ENCODE measurements at places on chromosomes 6 and 20.
A peak's percentile ranks its signal among the peaks of the same experiment; 100 is the strongest.

DNA sequence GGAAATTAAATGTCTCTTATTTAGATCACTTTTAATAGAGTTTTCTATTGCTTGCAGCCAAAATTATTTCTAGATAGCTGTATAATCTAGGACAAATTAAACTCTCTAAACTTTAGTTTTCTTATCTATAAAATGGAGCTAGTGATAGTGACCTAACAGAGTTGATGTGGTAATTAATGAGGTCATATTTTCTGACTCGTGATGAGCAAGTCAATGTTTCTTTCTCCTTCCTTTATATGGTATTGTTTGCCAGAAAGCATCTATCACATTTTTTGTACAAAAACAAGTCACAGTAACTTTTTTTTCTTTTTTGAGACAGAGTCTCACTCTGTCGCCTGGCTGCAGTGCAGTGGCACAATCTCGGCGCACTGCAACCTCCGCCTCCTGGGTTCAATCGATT, 267.7 kb downstream of the FARS2 start:
- no peak for DNase-seq

DNA sequence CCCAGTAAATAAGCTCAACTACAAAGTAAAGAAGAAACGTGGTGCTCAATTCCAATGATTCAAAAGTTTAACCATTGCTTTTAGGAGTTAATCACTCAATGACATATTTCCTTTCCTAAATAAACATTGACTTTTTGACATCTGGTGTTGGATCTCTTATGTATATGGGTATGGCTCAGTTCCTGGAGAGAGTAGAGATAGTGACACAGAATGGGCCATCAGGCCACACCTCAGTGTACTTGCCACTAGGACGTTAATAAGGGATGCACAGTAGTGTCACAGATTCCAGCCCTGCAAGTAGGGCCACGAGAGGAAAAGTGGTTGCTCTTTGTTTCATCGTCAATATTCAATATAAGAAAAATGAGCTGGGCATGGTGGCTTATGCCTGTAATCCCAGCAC, 48.9 kb upstream of the TXNDC5 start:
- DNase-seq = no peak

- no peak for DNase-seq
Measured at GRCh38 chr6:47056832-47057231, 14.7 kb upstream of the ADGRF1 start.

GRCh38 chr6:133099573-133099972, 141.6 kb upstream of the EYA4 start:
- DNase-seq = no peak

DNA sequence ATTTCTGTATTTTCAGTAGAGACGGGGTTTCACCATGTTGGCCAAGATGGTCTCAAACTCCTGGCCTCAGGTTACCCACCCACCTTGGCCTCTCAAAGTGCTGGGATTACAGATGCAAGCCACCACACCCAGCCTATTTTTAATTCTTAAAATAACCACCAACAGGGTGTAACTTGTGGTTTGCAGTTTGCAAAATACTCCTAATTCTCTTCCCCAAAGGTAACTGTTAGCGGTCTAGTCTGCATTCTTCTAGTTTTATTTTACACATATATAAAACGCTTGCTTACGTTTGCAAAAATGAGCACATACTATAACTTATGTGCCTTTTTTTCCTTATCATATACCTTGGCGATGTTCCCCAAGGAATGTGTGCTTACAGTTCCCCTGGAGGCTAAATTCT, 25.6 kb upstream of the CHMP4B start:
- no peak for DNase-seq

DNA sequence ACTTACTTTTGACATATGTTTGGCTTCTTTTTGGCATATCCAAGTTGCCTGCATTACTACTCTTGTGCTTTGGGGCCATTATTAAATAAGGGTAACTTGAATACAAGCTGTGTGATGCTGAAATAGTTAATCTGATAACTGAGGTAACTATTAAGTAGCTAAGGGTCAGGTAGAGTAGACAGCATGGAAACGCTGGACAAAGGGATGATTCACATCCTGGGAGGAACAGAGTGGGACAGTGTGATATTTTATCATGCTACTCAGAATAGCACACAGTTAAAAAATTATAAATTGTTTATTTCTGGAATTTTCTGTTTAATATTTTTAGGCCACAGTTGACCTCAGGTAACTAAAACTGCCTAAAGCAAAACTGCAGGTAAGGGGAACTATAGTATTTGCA, 483.9 kb downstream of the RFPL4B start:
- no peak for DNase-seq

- no peak for DNase-seq
Measured at GRCh38 chr20:4713401-4713800, 8.3 kb upstream of the PRND start.

DNA sequence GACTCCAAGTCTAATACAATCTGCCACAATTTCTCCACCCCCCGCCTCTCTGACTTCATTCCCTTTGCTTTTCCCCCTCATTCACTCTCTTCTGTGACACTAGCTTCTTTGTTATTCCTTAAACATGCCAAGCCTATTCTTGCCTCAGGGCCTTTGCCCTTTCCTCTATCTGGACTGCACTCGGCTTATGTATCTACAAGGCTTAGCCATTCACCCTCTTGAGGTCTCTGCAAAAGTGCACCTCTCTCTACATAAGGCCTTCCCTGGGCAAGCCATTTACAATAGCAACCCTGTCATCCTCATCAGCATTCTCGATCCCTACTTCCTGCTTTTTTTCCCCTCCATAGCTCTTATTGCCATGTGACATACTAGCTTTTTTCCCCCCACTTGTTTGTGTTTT, 168.9 kb downstream of the PDSS2 start:
- no peak for DNase-seq

GRCh38 chr6:98586163-98586562, 248.2 kb upstream of the POU3F2 start:
- DNase-seq = no peak

DNA sequence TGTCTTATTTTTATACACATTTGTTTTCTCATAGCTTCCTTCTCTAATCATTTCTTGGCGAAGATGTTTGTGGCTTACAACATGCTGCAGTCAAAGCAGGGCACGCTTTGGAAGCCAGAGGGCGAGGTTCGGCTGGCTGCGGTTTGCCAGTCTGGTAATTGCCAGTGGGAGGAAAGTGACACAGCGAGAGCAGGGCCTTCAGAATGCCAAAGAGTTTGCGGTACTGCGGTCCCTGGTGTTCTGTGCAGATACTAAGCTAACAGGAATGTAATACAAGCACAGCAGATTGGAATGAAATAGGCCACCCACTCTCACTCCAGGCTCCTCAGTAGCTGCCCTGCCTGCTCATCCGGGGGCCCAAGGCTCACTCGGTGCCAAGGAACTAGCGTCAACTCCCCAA, 58.7 kb upstream of the TGM3 start:
- no peak for DNase-seq

DNA sequence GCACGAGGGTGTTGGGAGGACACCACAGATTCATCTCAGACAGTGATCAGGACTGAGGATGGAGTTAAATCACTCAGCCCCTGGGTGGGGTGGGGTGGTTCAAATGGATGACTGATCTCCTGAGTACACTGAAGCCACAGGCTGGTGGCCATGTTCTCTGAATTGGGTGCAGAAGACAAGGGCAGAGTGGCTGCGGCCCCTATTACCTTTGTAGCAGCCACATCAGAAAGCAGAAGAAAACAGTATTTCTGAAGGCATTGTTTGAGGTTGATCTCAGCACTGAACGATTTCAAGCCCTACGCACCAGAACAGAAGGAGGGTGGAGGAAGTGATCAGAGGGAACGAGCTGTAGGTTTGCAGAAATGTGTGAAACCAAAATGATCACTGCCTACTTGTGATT, 71.6 kb downstream of the SH3BGRL2 start:
- DNase-seq = peak; percentile 15

- no peak for DNase-seq
Measured at GRCh38 chr6:110509617-110510241, 33.3 kb upstream of the SLC22A16 start.

GRCh38 chr6:142412658-142413057, 110.9 kb downstream of the ADGRG6 start:
- DNase-seq = no peak

DNA sequence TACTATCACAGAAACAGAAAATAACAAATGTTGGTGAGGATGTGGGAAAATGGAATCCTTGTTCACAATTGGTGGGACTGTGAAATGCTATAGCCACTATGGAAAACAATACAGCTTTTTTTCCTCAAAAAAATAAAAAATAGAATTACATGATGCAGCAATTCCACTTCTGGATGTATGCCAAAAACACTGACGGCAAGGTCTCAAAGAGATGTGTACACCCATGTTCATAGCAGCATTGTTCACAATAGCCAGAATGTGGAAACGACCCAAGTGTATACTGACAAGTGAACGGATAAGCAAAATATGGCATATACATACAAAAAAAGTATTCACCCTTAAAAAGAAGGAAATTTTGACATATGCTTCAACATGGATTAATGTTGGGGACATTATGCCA, 213.4 kb downstream of the KHDC1L start:
- DNase-seq = no peak

- DNase-seq = no peak
Measured at GRCh38 chr6:227812-228338, 64.4 kb upstream of the DUSP22 start.

DNA sequence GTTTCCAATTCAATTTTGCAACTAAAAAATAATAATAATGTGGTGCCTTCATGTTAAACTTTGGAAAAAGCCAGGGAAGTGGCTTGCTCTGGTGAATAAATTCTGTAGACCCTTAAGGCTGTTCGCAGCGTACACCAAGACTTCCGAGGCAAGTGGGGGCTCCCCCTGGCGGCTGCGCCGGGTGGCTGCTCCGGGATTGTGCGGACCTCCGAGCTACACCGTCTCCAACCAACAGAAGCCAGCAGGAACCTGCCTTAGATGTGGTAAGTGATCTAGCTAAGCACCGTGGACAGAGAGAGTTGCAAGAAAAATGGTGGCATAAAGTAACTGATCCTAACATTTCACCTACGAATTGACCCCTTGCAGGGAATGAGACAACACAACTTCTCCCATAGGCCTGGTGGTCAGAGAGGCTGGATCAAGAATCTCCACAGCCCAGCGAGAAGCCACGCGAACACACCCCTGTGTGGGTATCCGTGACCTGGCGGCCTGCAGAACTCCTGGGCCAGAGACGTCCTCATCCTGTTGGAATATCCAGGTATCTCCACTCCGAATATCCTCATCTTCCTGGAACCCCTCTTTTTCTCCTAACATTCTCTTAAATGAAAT, 69.6 kb downstream of the TBXT start:
- DNase-seq = peak; percentile 13

DNA sequence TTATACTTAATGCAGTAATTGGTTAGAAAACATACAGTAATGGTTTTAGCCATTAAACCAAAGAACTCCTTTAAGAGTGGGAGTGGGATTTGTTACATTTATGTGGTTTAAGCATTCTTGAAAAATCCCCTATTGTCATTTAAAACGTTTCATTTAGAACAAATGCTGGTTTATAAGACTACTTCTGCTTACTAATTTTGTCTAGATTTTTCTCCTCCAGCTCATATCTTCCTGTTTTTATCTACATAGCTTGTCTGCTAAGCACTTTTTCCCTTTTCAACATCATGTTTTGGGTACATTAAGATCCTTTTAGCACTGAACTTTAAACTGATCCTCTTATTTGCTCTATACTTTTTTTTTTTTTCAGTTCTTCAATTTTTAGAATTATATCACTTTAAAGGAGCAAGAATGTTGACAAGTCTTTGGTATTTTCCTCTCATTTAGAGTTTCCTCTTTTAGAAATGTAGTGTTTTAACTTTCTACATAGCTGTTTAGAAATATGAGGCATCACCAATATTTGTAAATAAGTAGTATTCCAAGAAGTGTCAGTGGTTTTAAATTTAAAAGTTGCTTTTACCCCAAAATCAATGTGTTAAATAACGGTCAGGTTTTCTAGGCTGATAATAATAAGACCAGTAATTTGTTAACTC, 80.9 kb downstream of the SESN1 start:
- DNase-seq = no peak

GRCh38 chr6:137190583-137191094, 17.2 kb upstream of the IL22RA2 start:
- no peak for DNase-seq

DNA sequence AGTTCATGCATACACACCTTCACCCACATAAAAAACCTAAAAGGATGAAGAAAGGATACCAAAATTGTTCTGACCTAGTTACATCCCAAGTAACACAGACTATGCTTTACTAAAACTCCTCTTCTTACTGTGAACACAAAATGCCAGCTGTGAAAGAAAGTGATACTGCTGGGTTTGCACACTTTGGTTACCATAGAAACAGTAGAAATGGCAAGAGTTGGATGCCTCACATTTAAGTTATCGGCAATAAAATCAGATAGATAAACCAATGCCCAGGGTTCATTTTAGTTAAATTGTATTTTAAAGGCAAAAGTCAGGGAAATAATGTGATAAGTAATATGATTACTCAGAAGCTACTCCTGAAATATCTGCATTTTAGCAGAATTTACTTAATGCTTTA, 161.9 kb downstream of the CDK19 start:
- no peak for DNase-seq

- DNase-seq = no peak
Measured at GRCh38 chr6:149063468-149063867, 254.0 kb upstream of the TAB2 start.

DNA sequence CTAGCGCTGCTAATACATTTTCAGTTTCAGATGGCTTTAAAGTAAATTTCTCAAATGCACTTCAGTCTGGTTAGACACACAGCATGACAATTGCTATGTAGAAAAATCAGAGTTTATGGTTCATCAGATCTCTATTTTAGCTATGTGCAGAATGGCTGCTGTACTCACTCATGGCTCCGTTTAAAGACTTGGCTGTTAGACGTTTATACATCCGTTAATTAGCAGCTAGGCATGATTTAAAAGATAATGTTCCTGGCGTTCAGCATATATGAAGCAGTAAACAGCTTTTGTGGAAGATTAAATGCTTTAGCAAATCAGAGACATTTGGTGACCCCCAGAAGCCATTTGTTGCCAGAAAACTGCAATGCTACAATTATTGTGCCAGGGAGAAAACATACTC, 350.0 kb upstream of the MANEA start:
- no peak for DNase-seq

GRCh38 chr6:166366921-166367320, 15.8 kb downstream of the MPC1 start:
- no peak for DNase-seq

GRCh38 chr6:161257793-161258457, 15.9 kb downstream of the AGPAT4 start:
- DNase-seq = no peak

- peak; percentile 90 for DNase-seq
Measured at GRCh38 chr20:32277361-32278198, at the start of gene KIF3B. KIF3B (plus strand) TSS chr20:32277651; CDS start chr20:32309778, 32,127 bp downstream.

DNA sequence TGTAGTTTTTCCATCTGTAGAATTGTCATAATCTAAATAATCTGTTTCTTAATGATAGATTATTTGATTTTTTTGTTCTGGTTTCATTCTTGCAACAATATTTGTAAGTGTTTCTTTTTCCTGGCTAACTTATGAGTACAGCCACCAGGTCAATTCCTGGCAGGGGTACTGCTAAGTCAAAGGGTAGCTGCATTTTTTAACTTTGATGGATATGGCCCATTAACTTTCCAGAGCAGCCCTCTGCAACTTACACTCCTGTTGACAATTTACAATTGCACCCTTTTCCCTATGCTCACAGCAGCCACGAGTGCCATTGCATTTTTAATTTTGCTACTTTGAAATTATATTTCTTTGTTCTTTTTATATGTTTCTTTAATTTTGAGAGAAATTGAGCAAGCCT, 209.3 kb upstream of the CST7 start:
- no peak for DNase-seq

GRCh38 chr20:24034820-24035219, 46.2 kb upstream of the GGTLC1 start:
- DNase-seq = no peak

GRCh38 chr20:19903168-19903811, 113.9 kb upstream of the NAA20 start:
- DNase-seq = peak; percentile 9

- peak; percentile 47 for DNase-seq
Measured at GRCh38 chr20:4956200-4956810, 45.0 kb downstream of the SLC23A2 start.
